Activated CD4-positive, alpha-beta T cell treated with anti-CD3 and anti-CD28 coated beads for 1 hour (primary cell): ENCODE measurements at places on chromosomes 5 and 9.

GRCh38 chr5:19619571-19619970 is 368.4 kb downstream of the CDH18 start:
- DNase-seq = no peak

GRCh38 chr9:116905171-116905588 is 218.1 kb downstream of the TRIM32 start:
- DNase-seq = no peak

GRCh38 chr5:113176196-113176595 is 199.6 kb downstream of the DCP2 start:
- no peak for DNase-seq

DNA sequence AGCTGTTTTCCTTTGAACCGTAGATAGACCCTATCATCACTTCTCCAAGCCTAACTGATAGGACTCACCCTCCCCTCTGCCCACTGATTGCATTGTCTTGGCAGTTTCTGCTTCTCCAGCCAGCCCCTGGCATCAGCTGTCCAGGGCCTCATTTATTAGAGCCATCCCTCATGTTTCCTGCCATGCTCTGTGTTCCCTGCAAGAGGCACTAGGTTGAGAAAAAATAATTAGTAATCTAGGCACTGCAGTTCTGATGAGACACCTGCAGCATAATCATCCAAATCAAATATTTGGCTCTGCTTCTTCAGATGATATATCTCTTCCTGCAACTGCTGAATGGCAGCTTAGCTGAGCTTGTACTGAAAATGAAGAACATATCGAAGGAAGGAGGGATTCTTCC is 303.0 kb upstream of the TLE4 start:
- no peak for DNase-seq

DNA sequence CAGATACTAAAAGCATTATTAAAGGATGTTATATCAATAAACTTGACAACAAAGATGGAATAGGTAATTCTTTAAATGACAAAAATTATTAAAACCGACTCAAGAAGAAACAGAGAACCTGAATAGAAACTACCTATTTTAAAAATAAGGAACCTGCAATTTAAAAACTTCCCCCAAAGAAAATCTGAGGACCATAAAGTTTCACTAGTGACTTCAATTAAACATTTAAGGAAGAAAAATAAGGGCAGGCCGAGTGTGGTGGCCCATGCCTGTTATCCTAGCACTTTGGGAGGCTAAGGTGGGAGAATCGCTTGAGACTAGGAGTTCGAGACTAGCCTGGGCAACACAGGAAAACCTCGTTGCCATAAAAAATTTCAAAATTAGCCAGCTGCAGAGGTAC is 99.6 kb downstream of the FANCC start:
- DNase-seq = no peak

DNA sequence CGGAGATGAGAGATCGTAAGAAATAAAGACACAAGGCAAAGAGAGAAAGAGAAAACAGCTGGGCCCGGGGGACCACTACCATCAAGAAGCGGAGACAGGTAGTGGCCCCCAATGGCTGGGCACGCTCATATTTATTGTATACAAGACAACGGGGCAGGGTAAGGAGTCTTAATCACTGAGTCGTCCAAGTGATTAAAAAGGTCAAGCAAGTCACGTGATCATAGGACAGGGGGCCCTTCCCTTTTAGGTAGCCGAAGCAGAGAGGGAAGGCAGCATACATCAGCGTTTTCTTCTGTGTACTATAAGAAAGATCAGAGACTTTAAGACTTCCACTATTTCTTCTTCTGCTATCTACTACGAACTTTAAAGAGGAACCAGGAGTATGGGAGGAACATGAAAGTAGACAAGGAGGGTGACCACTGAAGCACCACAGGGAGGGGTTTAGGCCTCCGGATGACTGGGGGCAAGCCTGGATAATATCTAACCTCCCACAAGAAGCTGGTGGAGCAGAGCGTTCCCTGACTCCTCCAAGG is 24.6 kb upstream of the QSOX2 start:
- DNase-seq = no peak

- no peak for DNase-seq
These were observed 64.5 kb upstream of the GNA14 start for GRCh38 chr9:77712533-77713130.

- DNase-seq = no peak
These were observed 395.7 kb downstream of the CDK5RAP2 start for GRCh38 chr9:120184266-120184665.

DNA sequence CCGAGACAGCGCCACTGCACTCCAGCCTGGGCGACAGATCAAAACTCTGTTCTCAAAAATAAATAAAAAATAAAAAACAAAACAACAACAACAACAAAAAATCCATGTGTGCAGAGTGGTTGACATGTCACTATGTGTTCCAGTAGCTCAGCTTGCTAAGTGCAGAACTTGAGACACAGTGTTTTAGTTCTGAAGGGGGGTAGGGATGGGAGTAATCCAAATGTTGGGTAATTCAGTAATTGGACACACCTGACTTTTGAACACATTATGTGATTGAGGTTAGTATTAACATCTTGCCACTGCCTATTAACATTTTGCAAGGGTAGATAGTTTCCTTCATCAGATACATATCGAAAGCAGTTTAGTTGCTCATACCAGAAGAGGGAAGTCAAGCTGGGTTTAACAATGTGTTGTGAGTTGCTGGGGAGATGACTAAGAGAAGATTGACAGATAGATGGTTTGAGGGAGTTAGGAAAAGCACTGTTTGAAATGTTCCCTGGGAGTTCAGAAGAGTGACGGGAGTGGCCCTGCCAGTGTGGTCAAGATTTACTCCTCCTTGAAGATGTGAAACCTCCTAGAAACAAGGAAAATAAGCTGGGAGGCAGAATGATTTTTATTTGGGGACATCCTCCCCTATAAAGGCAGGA is 928 bp downstream of the HACD4 start:
- DNase-seq = no peak

- peak; percentile 66 for DNase-seq
These were observed 30.4 kb downstream of the JADE2 start for GRCh38 chr5:134555890-134556311.

DNA sequence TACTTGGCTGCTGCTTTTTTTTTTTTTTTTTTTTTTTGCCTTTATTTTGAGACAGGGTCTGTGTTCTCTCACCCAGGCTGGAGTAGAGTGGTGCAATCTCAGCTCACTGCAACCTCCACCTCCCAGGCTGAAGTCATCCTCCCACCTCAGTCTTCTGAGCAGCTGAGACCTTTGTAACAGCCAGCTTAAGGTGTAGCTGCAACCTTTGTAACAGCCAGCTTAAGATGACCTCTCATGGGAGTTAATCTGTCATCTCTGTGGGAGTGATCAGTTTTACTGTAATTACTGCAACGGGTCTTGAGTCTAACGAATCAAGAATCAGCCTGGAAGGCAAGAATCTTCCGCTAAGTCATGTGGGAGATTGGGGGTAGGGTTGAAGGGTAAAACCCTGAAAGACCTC is 31.6 kb upstream of the SNX2 start:
- DNase-seq = no peak

DNA sequence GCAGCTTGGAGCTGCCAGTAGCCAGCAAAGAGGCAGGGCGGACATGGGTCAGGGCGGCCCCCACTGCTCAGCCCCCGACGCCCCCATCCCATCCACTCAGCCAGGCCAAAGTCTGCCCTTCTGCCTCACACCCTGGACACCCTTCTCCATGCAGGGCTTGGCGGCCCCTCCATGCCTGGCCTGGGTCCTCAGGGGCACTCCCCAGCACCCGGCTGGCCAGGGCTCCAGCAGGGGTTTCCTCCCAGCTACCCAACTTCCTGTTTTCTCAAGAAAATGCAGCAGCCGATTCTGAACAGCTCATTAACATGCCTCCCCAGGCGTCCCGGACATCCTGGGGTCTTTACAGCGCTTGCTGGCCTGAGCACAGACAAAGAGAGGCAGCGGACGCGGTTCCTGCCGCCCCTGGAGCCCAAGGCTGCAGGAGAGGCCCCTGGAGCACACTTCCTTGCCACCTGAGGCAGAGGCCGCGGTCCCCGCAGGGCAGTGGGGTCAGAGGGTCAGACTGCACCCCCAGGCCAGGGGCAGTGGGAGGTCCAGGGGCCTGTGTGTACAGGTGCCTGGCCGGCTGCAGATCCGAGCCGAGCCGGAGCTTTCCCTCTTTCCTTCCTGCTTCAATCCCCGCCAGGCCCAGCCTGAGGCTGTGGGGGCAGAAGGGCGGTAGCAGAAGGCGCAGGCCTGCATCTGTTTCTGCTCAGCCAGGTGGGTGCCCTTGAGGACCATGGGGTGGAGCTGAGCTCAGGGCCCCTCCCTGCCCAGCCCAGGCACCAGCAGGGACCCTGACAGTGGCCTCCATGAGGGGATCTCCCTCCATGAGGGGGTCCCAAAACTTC is 18.7 kb upstream of the NRARP start:
- no peak for DNase-seq

DNA sequence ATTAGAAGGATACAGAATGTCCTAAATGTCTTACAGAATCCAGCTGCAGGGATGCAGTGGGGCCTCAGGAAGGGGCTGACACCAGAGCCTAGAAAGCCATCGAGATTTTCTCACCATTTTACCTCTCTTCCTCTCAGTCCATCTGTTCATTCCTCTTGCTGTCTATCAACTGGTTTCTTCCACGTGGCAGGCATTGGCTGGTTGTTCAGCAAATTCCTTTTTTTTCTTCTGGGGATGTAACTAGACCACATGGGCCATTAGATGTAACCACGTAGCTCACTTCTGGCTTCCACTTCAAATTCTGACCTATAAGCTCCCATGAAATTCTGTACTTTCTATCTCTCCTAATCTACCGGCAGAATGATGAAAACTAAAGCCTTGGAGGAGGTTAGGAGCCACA is 93.6 kb upstream of the MTAP start:
- DNase-seq = no peak

GRCh38 chr5:109844695-109845094 is 155.0 kb downstream of the MAN2A1 start:
- no peak for DNase-seq

- peak; percentile 1 for DNase-seq
These were observed 39.4 kb downstream of the BICD2 start for GRCh38 chr9:92725266-92725545.

DNA sequence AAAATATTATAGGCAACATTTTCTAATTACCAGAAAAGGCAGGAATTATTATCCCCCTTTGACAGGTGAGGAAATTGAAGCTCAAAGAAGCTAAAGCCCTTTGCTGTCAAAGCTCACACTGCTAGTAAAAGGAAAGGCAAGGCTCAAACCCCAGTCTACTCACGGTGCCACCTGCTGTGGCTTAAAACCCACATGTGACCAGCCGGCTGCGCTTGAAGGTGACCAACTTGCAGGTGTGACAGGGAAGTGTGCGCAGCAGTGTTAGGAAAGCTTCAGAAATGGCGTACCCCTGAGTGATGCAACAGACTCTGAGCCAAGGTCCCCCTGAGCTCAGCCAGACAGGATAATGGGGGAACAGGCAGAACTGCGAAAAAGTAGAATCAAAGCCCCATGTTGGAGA is 45.2 kb downstream of the PAX5 start:
- DNase-seq = no peak

GRCh38 chr9:76136986-76137385 is 246.5 kb downstream of the PCSK5 start:
- DNase-seq = no peak

GRCh38 chr5:112192866-112193265 is 226.2 kb downstream of the EPB41L4A start:
- DNase-seq = no peak

DNA sequence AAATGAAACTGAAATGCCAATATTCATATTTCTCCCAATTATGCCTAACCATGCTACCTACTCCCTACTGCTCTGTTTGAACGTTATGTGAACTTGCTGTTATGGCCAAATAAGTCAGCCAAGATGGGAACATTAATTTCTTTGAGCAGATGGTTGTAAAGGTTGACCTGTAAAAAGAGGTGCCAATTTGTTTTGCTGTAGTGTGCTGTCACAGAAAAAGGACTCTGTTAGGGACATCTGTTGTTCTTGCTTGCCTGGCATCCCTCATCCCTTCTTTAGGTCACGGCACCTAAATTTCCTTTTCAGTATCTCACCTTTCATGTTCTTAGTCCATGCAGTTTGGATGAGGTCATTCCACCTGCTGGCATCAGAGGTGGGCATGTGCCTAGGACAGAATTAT is 35.4 kb downstream of the GDNF start:
- DNase-seq = no peak

DNA sequence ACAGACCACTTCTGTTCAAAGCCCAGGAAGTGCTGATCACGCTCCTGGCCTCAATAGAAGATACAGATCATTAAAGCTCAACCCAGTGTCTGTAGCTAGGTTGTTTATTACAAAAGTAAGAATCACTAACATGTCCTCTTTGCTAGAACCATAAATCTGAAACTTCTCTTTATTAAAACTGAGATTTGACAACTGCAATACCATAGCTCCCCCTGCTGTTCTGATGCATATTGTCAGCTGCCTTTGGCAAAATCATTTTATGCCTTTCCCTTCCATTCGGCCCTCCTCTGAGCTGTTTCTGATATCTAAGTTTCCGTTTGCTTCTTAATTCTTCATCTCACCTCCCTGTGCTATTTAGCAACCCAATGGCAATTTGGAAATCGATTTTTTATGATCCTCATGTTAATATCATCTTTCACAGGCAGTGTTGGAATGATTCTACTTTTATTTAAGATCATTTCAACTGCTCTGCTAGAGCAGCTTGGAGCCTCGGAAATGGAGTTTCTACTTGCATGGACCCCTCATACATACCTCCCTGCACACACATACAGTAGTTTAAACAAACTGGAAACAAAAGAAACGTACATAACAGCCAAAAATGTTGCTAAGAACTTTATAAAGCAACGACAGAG is 998.8 kb downstream of the MAT2B start:
- DNase-seq = no peak

DNA sequence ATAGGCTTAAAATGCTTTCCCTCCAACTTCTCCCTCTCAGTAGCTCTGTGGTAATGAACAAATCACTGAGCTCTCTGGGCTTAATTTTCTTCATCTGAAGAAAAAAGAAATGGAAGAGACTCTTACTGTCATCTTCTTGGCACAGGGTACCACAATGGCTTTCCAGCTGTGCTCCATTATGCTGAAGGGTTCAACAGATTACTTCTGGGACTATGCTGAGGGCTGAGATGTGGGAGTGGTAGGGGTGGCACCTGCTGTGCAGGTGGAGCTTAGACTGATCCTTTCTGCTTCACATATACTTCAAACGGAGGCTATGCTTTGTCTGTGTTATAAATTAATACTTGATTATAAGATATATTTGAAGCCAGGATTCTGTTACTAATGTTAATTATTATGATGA is 840.2 kb upstream of the C9orf72 start:
- no peak for DNase-seq

GRCh38 chr9:116027511-116027910 is 126.1 kb upstream of the PAPPA start:
- no peak for DNase-seq
